ENCODE measurements at places on chromosomes 1 and 21.

DNA sequence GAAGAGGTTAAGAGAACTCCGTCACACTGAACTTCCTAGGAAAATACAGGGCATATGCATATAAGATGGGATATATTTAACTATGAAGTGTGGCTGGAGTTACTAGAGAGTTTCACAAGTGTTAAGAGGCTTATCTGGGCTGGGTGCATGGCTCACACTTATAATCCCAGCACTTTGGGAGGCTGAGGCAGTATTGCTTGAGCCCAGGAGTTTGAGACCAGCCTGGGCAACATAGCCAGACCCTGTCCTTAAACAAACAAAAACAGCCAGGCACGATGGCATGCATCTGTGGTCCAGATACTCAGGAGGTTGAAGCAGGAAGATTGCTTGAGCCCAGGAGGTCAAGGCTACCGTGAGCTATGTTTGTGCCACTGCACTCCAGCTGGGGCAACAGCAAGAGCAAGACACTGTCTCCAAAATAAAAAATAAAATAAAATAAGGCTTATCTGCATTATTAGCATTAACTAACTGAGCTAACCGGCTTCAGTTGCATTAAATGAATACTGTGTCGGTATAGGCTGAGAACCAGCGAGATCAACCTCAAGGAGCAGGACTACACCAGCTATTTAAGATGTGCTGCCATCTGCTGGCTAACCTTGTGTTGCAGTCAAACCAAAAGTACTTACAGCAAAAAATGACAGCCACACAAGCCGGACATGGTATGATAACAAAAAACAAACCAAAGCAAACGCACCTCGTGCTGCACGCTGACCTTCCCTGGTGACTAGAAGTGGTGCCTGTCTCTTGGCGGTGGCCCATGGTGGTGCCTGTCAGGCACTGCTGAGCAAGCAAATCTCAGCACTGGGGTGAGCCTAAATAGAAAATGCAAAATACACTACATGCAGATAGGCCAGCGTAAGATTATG is 19.7 kb upstream of the RBBP5 start:
- DNase-seq, result peak; percentile 14

- DNase-seq, result no peak
Measured at GRCh38 chr1:39132505-39133339, 71.8 kb upstream of the MACF1 start.

DNA sequence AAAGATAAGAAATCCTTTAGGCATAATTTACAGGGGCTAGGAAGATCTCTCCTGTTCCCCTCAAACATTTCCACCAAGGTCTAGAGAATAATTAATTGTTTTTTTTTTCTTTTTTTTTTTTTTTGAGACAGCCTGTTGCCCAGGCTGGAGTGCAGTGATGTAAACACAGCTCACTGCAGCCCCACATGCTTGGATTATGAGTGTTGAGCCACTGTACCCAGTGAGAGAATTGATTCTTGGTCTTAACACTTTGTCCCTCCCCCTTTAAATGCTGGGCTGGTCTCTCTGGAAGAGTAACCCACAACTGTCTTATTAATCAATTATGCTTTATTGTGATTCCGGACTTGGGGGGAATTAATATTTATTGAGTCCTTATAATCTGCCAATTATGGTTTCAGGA is 33.4 kb downstream of the ATF3 start:
- DNase-seq, result no peak

GRCh38 chr1:15362737-15363128 is 47.0 kb upstream of the EFHD2 start:
- DNase-seq, result no peak

DNA sequence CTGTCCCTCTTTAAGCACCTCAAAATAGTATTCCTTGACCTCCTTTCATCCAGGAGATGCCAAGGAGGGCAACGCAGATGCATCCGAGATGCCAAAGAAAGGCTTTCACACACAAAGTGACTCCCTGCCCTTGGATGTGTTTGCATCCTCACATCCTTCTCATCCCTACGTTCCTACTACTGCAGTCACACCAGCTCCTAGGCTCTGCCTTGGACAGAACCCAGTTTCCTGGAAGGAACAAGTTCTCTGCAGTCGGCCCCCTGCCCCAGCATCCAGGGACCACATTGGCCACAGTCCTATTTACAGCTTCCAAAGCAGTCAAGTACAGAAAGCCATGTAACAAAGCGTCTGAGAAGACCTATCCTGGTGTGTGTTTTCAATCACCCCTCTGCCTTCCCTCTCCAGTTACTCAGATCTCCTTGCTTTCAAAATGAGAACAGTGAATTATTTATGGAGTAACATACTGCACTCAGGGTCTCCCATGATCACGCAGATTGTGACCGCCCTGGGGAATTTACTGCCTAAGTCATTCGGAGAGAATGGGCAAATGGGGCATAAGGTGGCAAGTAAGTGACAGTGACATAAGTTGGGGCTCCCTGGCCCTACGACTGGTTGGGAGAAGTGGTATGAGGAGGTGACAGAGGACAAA is 21.8 kb upstream of the SRP9 start:
- no peak for DNase-seq

- DNase-seq, result no peak
Measured at GRCh38 chr1:214587165-214587564, 15.8 kb upstream of the CENPF start.

DNA sequence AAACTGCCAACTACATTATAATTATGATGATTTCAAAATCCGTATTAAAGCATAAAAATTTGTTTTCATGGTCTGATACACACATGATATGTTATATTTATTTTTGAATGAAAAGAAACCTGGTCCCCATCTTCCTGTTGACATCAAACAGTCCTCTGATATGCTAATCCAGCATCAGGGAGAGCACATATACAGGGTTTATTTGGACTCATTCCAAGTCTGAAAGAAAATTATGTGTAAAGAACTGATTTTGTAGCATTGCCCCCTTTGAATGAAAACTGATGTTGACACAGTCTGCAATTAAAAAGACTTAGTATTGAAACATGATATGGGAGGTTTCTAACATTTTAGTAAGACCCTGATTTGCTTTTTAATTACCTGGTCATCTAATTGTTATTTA is 119.4 kb downstream of the NEK7 start:
- peak; percentile 66 for DNase-seq

- no peak for DNase-seq
Measured at GRCh38 chr1:166164995-166165660, 1.7 kb downstream of the FAM78B start.

GRCh38 chr1:96721416-96722160 is at the start of gene PTBP2:
TSS of gene PTBP2 (plus strand) at chr1:96721784. CDS start at chr1:96721865, 81 bp downstream.
- DNase-seq, result no peak

DNA sequence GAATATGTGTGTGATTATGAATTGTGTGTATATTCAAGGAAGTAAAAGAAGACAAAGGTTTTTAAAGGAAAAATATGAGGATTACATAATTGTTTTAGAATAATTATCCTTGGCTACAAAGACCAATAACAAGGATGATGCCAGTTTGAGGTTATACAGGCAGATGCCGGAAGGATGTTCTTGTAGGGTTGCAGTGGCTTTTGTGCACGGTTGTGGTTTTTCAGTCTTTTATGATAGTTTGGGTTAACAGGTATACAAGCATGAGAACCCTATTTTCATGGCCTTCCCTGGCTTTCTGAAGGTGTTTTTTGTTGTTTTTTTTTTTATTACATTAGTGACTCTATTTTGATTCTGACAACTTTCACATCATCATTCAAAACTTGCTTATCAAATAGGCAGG is 4.9 kb downstream of the CR2 start:
- no peak for DNase-seq

- no peak for DNase-seq
Measured at GRCh38 chr21:26136671-26137070, 33.9 kb downstream of the APP start.

GRCh38 chr1:231918239-231919015 is 291.8 kb downstream of the DISC1 start:
- no peak for DNase-seq

- DNase-seq, result no peak
Measured at GRCh38 chr1:107782217-107782845, 182.6 kb downstream of the VAV3 start.

- no peak for DNase-seq
Measured at GRCh38 chr1:172351346-172351745, 69.1 kb upstream of the C1orf105 start.

- DNase-seq, result no peak
Measured at GRCh38 chr1:64092851-64093371, 110.5 kb upstream of the UBE2U start.

DNA sequence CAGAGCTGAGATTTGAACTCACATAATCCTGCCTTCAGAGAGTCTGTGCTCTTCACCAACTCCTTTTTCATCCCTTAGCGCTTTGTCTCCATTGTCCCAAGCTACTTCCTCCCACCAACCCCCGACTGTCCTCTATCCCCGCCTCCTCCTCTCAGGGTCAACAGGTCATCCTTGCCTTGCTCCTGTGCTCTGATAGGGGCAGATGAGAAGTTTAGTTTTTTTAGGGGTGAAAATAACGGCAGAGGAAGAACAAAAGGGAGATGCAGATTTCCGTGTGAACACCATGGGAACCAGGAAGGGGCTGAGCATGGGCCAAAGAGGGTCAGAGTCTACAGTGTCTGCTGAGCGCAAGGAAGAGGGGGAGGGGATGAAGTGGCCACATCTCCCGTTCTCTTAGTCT is 31.9 kb downstream of the GLUL start:
- no peak for DNase-seq

GRCh38 chr1:232886271-232886670 is 64.1 kb upstream of the NTPCR start:
- DNase-seq, result no peak

- no peak for DNase-seq
Measured at GRCh38 chr1:202046748-202047708, 36.6 kb downstream of the ELF3 start.

DNA sequence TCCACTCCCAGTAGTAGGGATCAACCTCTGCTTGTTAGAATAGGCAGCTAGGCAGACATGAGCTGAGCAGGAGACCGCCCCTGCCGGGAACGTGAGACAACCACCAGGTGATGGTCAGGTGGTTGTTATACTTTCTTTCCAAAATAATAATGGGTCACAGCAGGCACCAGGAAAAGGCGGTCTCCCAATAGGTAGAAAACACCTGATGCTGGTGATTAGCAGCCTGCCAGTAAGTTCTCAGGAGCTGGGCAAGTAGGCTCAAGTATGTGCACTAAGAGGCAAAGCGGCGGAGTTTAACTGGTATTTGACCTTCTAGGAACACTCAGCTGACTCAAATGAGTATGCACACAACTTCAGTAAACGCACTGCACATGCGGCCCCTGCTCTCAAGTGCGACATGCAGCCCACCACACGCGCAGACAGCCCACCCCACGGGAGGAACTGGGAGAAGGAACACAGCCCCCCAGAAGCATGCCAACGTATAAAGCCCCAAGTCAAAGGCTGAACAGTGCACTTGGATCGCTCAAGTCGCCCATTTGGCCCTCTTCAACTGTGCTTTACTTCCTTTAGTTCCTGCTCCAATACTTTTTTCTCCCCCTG is 80.0 kb downstream of the DESI2 start:
- no peak for DNase-seq

- no peak for DNase-seq
Measured at GRCh38 chr1:115186711-115187265, 97.5 kb upstream of the TSPAN2 start.

- no peak for DNase-seq
Measured at GRCh38 chr1:69932760-69933159, 272.6 kb downstream of the LRRC40 start.

DNA sequence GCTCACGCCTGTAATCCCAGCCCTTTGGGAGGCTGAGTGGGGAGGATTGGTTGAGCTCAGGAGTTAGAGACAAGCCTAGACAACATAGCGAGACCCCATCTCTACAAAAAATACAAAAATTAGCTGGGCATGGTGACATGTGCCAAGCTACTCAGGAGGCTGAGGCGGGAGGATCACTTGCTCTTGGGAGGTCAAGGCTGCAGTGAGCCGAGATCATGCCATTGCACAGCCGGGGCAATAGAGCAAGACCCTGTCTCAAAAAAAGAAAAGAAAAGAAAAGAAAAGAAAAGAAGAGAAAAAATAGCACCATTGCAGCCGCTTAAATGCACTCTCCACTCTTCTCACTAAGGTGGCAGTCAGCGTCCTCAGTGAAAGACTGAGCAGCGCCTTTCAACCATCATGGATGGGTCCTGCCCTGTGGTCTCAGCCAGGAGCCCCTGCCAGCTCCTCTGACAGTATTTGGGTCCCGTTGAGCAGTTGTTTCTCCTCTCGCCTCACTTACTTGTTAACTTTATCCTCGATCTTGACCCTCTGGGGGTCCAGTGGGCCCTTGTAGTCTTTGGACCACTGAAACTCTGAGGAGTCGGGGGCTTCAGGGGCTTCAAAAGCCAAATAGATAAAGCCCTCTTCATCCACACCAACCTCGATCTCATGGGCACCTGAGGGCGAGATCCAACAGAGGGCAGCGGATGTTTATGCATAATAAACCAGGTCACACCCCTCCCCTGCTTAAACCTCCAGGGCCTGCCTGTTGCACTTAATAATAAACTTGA is 36.9 kb downstream of the MYOM3 start:
- DNase-seq, result no peak

DNA sequence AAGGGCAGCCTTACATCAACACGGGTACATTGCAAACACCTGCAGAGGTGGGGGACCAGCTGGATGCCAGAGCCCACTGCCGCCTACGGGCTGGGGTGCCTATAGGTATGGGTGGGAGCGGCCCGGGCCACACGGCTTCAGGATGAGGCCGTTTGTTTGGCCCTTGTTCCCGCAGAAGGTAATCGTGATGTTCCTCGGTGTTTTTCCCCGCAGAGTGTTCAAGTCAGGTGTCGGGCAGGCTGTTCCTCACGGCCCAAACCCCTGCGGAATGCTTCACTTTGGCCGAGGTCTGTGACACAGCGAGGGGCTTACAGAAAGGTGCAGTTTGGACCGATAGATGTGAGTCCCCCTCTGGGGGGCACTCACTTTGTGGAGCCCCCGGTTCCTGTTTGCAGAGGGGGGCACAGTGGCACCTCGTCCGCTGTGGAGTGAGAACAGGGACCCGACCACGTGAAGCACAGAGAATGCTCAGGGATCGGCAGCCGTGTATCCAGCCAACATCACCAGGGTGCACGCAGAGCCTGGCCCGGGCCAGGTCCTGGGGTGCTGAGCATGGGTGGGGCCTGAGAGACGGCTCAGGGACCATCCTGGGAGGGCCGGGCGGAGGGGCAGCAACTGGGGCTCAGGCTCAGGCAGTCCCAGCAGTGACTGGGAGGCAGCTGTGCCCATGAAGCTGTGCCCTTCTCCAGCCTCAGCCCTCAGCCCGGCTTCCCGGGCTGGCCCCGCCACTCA is 453 bp upstream of the TTLL10 start:
- no peak for DNase-seq

- DNase-seq, result no peak
Measured at GRCh38 chr1:26471498-26472319, 531 bp upstream of the HMGN2 start.

GRCh38 chr1:193310564-193310963 is 124.2 kb upstream of the B3GALT2 start:
- peak; percentile 100 for DNase-seq

DNA sequence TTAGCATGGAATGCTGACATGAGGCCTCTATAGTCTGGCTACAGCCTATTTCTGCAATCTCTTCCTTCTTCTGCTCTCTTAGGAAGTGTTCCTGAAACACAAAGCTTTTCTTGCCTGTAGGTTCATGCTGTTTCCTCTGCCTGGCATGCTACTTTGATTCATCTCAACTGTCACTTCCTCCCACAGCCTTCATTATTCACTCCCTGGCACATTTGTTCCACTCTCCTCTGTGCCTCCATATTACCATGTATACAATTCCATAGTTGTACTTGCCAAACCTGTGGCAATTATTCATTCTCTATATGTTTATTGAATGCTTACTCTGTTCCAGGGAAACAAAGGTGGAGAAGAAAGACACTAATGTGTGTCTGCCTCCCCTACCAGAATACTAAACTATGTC is 210.2 kb downstream of the LRRC7 start:
- DNase-seq, result no peak
